ENCODE measurements at places on chromosomes 6 and 20.
A peak's percentile ranks its signal among the peaks of the same experiment; 100 is the strongest.

DNA sequence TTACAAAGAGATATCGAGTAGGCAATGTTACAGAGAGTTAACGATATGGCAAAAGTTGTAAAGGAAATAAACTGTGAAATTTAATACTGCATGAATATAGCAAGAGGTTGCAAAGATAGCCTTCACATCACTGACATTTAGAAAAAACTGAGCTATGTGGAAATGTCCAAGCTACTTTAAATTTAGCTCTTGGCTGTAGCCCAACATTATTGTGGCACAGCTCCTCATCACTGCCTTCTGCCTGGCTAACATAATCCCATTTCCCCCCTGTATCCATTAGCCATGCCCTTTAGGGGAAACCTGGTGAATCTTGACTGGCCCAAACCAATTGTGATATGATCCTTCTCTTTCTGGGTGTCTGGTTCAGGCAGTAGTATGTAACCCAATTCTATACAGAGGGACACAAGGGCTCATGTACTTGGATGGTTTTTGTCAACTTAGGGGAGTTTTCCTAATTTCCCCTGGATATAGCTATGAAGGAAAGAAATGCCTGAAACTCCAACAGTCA is 115.4 kb downstream of the PFDN4 start:
- no peak for DNase-seq

- DNase-seq = no peak
Measured at GRCh38 chr6:82866446-82866845, 199.2 kb downstream of the UBE3D start.

- DNase-seq = no peak
Measured at GRCh38 chr6:161117308-161117707, 125.7 kb downstream of the MAP3K4 start.

DNA sequence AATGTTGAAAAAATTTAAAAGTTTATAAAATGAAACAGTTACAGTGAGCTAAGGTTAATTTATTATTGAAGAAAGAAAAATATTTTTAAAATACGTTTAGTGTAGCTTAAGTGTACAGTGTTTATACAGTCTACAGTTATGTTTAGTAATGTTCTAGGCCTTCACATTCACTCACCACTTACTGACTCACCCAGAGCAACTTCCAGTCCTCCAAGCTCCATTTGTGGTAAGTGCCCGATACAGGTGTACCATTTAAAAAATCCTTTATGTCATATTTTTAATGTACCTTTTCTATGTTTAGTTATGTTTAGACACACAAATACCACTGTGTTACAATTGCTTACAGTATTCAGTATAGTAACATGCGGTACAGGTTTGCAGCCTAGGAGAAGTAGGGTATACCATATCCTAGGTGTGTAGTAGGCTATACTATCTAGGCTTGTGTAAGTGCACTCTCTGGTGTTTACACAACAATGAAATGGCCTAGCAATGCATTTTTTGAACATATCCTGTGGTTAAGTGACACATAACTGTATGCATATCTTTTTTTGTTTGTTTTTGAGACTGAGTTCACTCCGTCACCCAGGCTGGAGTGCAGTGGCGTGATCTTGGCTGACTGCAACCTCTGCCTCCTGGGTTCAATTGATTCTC is 26.3 kb downstream of the FLRT3 start:
- DNase-seq = no peak

GRCh38 chr6:49339096-49339495 is 124.0 kb downstream of the MMUT start:
- no peak for DNase-seq

GRCh38 chr6:143298071-143298470 is 152.4 kb downstream of the ADAT2 start:
- no peak for DNase-seq

- DNase-seq = no peak
Measured at GRCh38 chr6:87701344-87701675, 723 bp downstream of the AKIRIN2 start.

GRCh38 chr6:168116975-168117899 is 38.2 kb upstream of the FRMD1 start:
- peak; percentile 33 for DNase-seq

DNA sequence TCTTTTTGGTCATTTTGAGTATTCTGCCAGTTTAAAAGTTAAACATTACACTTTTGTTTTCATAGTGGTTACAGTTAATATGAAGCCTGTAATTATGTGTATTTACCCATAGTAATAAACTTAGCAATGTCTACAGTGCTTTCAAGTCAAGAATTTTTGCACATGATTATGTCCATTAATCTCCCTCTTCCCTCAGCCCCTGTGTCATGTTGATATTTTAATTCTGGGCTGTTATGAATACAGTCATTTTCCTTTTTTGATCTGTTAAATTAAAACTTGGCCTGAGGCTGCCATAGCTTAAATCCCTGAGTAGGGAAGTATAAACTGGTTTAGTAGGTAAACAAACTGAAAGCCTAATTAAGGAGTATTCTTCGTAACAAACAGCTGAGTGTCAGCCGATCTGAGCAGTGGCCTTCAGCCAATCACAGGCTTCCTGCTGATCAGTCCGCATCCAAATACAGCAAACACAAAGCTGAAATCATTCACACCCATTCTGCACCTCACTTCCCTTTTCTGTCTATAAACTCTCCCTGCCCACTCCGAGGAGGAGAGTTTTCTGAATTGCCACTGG is 9.5 kb upstream of the SFT2D1 start:
- no peak for DNase-seq

DNA sequence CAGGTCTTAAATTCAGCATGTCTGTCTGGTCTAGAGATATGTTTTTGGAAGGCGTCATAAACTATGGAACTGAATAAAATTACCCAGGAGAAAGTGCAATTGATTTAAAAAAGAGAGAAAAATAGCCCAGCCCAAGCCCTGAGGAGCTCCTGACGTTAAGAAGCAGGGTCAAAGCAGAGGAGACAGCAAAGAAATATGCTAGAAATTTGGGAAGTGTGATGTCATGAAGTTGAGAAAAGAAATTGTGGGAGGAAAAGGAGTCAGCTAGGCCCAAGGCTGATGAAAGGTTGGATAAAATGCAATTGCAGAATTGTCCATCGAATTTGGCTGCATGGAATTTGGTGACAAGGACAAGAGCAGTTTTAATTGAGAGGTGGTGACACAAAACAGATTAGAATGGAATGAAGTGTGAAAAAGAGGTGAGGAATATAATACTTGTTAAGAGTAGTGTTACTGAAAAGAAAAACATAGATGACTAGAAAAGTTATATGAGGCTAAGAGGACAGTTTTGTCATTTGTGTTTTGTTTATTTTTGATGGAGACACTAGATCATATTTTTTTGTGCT is 381.6 kb downstream of the LAMA2 start:
- no peak for DNase-seq

GRCh38 chr6:144294016-144294415 is 8.9 kb downstream of the UTRN start:
- no peak for DNase-seq

DNA sequence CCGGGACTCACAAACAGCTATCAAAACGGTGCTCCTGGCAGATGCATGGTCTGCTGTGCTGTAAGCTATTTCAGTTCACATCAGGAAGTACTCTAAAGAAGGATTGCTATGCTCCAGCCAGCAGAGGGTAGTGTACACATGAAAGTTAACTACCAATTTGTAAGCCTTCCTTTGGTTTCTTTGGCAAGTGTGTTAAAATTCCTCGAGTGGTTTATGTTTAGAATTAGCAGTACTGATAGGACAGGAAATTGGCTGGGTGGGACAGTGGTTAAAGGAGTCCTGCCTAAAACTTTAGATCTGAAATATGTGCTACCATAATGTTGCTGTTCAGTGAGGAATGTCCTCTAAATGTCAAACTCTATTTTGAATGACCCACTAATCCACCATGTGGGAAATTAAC is 47.4 kb downstream of the TRMT11 start:
- no peak for DNase-seq

DNA sequence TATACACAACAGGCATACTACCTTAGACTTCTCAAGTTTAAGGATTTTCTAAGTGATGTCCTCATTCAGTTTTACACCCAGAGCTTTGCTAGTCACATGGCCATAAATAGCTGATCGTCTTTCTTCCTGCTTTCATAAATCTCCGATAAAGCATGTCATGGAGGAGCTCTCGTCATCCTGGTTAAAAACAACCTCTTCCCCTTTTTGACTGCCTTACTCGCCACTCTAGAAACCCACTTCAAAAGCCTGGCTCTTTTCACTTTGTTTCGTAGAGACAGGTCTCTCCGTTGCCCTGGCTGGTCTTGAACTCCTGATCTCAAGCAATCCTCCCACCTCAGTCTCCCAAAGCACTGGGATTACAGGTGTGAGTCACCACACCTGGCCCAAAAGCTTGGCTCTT is 67.0 kb upstream of the SMIM29 start:
- no peak for DNase-seq

- DNase-seq = no peak
Measured at GRCh38 chr6:165404296-165404695, 94.9 kb upstream of the C6orf118 start.

DNA sequence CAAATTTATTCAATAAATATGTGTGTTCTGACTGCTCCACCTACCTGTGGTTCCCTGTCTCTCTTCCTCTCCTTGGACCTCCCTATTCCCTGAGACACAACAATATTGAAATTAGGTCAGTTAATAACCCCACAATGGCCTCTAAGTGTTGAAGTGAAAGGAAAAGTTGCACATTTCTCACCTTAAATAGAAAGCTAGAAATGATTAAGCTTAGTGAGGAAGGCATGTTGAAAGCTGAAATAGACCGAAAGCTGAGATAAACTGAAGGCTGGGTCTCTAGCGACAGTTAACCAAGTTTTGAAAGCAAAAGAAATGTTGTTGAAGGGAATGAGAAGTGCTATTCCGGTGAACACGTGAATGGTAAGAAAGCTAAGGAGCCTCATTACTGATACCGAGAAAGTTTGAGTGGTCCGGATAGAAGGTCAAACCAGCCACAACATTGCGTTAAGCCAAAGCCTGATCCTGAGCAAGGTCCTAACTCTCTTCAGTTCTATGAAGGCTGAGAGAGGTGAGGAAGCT is 34.1 kb downstream of the UST start:
- DNase-seq = no peak

GRCh38 chr6:5726976-5727718 is 279.6 kb downstream of the NRN1 start:
- no peak for DNase-seq

DNA sequence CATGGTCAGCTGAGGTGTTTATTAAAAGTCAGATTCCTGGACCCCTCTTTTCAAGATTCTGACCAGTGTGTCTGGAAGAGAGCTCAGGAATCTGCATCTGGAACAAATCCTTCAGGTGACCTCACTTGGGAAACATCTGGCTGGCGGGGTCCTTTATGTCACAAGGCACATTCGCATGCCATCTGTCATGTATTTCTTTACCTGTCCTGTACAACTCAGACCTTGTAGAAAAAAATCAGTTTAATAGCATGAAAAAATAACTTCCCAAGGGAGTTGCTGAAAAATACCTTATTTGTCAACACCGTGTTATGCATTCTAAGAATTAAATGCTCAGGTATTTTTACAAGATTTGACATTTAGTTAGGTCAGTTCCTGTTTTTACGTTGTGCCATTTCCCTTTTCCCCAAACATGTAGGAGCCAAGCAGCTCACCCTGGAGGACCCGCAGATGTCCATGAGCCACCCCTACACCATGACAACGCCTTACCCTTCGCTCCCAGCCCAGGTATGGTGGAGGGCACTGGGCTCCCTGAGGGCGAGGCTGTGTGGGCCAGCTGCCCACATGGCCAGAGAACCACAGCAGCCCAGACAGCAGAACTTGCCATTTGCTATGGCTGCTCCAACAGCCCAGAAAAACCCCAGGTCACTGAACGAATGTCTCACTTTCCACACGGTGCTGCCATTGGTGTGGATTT is 4.0 kb downstream of the IRF4 start:
- peak; percentile 69 for DNase-seq

GRCh38 chr20:42441864-42442331 is 747.8 kb downstream of the PTPRT start:
- DNase-seq = no peak

DNA sequence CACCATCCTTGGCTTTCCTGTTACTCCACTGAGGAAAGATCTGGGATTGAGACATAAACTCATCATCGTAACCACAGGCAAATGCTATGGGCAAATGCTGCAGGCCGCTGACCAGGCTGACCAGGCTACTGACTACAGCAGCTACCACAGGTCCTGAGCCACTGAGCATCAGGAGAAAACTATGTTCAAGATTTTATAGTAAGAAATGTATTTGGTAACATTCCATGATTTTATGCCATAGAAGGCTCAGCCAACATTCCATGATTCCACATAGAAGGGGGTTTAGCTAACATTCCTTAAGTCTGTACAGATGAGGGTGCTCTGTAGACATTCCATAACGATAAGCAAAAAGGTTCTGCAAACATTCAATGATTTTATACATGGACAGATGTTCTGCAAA is 16.1 kb upstream of the B4GALT5 start:
- no peak for DNase-seq

DNA sequence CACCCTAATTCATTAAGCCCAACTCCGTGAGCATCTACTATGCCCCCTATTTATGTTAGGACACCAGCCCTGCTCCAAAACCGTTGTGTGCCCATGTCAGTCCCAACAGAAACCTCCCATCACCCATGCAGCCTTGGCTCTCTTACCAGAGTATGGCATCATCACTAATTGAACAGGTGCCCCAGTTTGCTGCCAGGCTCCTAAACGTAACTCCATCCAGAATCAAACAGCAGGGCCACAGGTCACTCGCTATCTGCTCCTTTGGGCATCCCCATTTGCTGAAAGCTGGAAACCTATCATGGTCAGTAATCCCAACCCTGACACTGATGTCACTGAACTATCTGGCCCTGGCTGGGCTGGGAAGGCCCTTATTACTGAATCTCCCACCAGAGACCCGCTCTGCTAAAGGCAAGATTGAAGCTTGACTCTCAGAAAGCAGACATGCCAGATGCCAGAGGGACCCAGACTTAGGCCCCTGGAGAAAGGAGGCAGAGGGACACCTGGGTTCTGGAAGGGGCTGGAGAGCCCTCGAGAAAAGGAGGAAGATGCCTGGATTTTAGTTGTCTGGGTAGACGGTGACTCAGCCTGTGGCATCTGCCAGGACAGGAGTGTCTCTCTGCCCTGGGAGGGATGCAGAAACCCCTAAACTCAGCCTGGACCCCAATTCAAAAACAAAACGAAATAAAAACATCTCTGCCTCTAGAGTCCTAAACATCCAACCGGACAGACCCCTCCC is 14.0 kb downstream of the MUCL3 start:
- no peak for DNase-seq

DNA sequence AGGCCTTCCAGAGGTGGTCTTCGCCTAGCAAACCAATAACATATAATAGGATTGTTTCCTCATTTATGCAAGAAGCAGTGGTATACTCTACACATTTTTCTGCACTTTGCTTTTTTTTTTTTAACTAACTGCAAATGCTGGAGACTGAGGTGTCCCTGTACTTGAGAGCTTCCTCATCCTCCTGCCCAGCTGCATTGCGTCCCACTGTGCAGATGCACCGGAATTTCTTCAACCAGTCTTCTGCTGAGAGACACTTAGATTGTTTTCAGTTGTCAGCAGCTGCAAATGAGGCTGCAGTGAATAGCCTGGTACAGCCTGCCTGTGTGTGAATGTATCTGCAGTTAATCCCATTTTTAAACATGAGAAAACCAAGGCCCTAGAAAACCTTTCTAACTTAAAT is 11.5 kb downstream of the FGD2 start:
- no peak for DNase-seq

Measured in activated CD8-positive, alpha-beta memory T cell treated with anti-CD3 and anti-CD28 coated beads for 24 hours (primary cell).